ENCODE measurements at places on chromosomes 4 and X.
A peak's percentile ranks its signal among the peaks of the same experiment; 100 is the strongest.

DNA sequence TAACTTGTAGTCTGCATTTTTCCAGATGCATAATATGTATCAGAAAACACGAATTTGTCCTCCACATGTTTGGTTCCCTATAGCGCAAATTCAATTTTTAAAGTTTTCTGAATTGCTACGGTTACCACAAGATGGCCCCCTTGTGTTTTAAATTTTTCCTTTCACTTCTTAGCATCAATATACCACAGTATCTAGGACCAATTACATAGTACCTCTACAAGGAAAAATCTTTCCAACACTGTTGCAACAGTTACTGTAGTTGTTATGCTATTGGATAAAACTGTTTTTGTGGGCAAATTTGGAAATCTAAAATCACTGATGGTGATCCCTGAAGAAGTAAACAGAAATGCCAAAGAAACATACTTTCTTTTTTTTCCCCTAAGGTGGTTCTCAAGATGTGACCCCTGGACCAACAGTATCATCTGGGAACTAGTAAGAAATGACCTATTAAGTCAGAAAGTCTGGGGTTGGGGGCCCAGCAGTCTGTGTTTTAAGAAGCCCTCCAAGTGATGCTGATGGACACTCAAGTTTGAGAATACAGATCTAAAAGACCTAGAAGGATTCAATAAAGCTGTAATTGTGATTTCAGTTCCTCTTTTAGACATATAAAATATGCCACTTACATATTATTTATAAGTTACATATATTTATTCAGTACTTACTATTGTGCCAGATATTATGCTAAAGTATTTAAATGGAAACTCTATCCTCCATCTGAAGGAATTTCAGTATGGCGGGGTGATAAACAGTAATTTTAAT lies 3.1 kb downstream of the ZGRF1 start:
- no peak for DNase-seq

DNA sequence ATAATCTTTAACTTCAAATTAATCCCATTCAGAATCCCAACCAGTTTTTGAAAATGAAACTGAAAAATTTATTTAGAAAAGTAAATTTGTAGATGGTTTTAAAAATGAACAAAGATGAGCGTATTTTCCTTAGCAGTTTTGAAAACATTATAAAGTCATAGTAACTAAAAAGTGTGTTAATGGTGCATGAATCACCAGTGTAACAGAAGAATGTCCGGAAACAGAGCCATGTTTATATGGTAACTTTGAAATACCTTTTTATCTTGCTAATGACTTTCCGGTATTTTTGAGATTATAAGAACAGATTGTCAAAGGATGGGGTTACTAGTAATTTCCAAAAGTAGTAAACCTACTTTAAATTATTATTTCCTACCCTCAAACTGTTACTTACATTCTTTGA lies 145.9 kb downstream of the IRS4 start:
- no peak for DNase-seq

- no peak for DNase-seq
These were observed 1869.7 kb downstream of the PCDH7 start for GRCh38 chr4:32589853-32590252.

DNA sequence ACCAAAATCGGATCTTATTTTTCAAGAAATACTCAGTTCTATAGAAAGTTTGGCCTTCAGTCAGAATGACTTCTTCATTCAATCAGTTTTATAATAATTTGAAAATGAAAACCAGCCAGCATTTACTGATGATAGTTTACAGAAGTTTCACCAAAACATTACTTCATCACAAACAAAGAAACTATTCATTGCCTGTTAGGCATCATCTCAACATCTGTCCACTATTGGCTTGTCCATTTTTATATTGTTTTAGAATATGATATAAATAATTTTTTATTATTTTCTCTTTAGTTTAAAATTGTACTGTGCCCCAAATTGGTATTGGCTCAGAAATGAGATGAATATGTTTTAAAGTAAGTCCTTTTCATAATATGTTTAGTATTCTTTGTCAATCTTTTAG lies 38.4 kb downstream of the FAT4 start:
- DNase-seq, result no peak

DNA sequence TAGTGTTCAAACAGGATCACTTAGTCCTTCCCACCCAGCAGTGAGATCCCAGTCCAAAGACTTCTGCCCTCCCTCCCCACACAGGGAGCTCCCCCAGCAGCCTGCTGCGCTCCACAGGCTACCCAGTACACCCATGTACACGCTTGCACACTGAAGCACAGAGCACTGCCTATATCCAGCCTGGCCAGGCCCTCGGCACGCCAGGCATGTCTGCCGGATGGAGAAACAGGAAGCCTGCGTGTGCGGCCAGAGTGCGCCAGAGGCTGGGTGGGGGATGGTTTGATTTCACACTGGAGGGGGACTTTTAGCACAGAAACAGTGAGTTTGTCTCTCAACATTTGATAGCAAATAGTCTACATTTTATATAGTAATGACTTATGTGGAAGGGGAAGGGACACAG lies 833.5 kb upstream of the IGFBP7 start:
- DNase-seq, result no peak

- no peak for DNase-seq
These were observed 39.9 kb downstream of the PAQR3 start for GRCh38 chr4:78899302-78899701.

- no peak for DNase-seq
These were observed 24.0 kb downstream of the PCGF3 start for GRCh38 chr4:729336-730315.

GRCh38 chr4:99301376-99302164 lies 10.8 kb upstream of the ADH1A start:
- DNase-seq, result no peak

GRCh38 chr4:14853176-14853943 lies 148.9 kb upstream of the CPEB2 start:
- DNase-seq, result no peak

DNA sequence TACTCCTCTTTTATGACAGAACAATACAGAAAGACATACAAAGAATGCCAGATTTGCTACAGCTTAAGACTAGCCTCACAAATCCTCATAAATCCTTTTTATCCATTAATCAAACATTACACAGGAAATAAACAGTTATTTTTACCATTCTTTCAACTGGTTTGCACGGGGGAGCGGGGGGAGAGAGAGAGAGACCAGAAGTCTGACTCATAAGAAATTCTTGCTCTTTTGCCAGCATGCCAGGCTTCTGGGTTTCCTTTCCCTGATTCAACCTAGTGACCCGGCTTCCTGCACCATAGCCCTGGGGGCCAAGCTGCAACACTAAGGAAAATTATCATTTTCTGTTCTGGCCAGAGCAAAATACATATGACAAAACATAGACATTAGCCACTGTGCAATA lies 6.8 kb upstream of the RRAGB start:
- DNase-seq, result no peak

DNA sequence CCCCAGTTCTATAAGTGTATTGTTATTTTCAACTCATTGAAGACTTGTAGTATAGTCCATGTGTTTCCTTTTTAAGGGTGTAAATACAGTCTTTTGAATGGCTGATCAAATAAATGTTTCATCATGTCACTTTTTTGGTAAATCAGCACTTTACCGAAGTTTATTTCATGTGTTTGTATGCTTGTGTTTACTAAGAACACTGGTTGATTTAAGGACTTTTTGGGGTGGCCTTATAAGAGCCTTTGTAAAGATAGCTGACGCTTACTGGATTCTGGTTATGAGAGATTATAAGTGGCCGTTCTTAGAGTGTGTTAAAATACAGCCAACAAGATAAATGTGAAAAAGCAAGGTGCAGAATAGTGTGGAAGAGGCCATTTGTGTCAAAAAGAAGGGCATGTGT lies 2.6 kb downstream of the UBE2K start:
- no peak for DNase-seq

DNA sequence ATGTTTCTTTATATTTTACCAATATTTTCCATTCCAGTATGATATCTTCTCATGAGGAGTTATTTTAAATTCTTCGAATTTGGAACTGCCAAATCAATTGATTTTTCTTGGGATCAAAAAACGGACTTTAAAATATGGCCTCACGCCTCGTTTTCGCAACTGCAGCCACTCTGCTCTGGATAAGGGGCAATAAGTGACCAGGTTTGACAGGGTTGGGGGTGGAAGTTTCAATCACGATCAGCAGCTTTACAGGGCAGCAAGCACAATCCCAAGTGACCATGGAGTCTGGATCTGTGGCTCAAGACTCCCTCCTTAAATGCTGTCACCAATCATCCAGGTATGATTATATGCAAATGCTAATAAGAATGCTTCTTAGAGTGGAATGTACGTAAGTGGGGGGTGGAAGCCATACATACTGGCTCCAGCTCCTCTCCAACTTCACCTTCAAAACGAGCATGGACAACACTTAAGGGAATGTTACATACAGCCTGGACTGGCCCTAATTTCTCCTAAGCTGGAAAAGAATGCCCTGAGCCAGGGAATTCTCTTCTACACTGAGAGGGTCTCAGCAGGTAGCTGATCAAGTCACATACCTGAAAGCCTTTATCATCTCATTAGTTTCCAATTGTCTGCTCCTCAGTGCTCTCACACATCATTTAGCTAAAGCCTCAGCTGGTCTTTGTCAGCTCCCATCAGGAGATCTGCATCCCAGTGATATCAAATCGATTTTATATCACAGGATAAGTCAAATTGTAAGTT lies 176.9 kb upstream of the DCAF8L1 start:
- no peak for DNase-seq

GRCh38 chr4:36255577-36255976 lies 11.3 kb upstream of the ARAP2 start:
- DNase-seq, result peak; percentile 47

DNA sequence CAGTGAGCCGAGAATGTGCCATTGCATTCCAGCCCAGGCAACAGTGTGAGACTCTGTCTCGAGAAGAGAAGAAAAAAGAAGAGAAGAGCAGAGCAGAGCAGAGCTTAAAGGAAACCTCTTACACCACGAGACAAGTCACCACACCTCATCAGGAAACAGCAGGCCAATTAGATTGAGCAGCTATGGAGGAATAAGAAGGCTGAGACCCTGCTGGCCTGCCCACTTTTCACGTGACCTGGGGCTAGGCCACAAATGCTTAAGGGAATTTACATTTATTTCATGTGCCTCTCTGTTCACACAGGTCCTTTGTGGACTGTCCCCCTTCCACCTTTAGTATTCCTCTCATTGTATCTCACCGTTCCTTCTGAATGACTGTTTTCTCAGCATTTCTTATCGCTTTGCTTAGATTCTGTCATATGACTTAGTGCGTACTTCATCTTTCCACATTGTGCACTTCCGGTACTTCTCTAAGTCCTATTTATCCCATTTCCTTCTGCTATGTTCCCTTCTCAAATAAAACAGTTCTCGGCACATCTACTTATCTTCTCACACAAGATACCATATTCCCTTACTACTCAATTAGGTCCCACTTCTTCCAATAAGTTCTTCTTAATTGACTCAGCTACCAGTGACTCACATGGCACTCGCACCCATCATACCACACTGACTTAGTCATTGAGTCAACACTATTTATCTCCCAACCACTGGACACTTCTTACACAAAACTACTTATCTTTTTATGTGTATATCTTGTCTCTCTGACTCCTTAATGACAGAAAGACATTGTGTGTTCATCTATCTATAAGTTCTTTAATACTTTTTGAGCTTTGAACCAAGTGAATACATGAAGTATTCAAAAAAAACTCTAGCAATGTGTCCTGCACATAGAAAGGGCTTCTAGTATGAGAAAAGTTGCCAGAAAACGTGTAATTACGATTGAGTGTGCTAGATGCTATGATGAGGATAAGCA lies 11.0 kb downstream of the CUL4B start:
- no peak for DNase-seq

- DNase-seq, result no peak
These were observed 653.9 kb upstream of the AADAT start for GRCh38 chr4:170743633-170744032.

GRCh38 chr4:128517739-128518510 lies 230.3 kb upstream of the PGRMC2 start:
- no peak for DNase-seq

DNA sequence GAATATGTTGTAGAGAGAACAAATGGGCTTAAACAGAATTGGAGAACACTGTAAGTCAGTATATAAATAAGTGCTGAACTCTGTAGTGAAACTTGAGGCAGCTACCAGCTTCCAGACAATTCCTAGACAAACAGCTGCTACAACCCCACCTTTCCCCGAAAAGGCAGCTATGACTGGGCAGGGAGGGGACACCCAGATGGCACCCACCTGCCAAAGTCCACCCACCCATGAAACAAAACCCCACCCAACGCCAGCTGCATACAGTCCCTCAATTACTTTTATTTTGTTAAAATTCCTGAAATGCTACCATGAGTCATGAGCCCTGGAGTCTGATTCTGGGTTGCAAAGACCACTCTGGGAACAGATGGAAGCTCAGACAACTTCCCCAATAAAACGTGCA lies 24.4 kb downstream of the RELL1 start:
- no peak for DNase-seq

- no peak for DNase-seq
These were observed 917.1 kb downstream of the RAPGEF2 start for GRCh38 chr4:160019936-160020335.

DNA sequence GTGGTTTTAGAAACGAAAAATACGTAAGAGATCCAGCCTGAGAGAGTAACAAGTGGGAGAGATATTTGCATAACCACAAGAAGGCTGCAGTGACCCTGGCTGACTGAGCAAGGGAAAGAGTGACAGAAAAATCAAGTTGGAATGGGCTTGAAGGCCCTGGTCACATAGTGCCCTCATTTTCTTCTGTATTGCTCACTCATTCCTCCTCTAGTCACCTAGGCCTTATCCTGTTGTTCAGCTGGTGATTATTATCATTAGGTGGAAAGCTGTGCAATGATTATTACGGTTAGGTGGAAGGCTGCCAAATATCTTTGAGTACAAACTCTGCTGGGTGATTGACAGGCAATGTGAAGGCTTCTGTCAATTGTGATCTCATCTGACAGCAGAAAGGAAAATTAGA lies 2384.1 kb downstream of the PCDH7 start:
- DNase-seq, result no peak

DNA sequence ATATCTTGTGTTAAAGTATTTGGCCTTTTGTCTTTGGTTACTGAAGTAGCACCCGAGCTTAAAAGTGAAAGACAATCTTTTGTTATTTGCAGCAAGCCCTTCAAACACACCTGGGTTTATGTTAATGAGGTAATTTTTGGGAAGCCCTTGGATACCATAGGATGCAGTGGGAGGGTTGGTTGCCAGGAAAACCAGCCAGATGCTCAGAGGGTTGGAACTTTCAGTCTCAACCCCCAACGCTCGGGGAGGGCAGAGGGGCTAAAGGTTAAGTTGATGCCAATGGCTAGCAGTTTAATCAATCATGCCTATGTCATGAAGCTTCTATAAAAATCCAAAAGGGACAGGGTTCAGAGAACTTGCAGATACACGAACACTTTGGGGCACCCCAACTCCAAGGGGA lies 17.2 kb upstream of the GPR173 start:
- no peak for DNase-seq

GRCh38 chr4:118327554-118328241 lies 25.1 kb downstream of the PRSS12 start:
- DNase-seq, result no peak

All from activated T-cell treated with anti-CD3 and anti-CD28 coated beads, Interleukin-2, amount 50 U/mL, for 4 hours (primary cell).